SK-MEL-5 (cell line): ENCODE measurements at places on chromosomes 4 and X.

- DNase-seq = no peak
Measured at GRCh38 chrX:108359806-108360602, 78.2 kb downstream of the COL4A6 start.

DNA sequence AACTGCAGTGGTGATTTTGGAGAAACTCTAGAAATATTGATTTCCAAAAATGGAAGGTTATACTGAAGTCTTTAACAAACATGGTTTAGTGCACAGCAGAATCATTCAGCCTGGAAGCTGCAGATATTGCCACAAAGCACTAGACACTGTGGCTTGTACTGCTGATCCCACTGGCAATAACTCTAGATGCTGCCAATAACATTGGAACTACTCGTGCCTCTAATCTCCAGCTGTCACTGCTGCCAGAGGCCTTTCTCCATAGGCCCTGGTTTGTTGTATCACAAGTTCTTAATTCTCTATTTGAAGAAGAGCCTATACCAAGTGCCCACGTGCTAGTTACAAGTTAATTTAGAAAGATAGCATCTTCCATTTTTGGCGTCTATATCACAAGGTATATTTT lies 19.3 kb downstream of the DMP1 start:
- no peak for DNase-seq

DNA sequence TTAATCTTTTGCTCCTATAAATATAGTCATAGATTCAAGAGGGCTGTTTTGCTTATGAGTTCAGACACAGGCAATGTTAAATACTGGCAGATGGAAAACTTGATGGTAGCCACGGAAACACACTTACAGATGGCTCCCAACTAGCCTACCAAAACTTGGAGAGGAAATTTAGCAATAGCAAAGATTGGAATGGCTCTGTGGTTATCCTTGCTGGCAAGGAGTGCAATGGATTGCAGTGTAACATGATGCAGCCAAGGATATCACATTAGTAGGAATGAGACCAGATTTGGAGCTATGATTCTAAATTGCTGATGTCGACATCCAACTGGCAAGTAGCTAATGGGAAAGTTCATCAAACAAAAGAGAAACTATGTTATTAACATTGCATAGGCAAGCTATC lies 791.0 kb upstream of the DIAPH2 start:
- no peak for DNase-seq

- no peak for DNase-seq
Measured at GRCh38 chr4:141099326-141099725, 33.9 kb downstream of the RNF150 start.

DNA sequence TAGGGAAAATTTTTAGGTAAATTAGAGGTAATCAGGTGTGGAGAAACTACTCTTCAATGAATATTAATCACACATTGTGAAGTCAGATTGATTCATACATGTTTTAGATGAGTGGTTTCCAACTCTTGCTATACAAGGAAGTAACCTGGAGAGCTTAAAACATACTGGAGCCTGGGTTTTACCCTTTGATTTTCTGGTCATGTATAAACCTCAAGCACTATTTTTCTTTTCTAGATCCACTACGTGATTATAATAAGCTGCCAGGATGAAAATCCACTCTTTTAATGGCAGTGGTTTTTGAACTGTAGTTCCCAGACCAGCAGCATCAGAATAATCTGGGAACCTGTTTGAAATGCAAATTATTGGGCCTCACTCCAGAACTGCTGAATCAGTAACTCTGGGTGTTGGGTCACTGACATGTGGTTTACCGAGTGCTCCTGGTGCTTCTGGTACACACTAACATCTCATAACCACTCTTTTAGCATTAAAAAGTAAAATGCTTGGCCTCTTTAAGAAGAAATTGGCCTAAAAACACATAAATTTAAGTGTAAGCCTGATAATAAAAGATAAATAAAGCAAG lies 63.4 kb downstream of the DCAF12L1 start:
- no peak for DNase-seq

GRCh38 chr4:1043651-1044468 lies 32.4 kb downstream of the FGFRL1 start:
- DNase-seq = peak; percentile 85

DNA sequence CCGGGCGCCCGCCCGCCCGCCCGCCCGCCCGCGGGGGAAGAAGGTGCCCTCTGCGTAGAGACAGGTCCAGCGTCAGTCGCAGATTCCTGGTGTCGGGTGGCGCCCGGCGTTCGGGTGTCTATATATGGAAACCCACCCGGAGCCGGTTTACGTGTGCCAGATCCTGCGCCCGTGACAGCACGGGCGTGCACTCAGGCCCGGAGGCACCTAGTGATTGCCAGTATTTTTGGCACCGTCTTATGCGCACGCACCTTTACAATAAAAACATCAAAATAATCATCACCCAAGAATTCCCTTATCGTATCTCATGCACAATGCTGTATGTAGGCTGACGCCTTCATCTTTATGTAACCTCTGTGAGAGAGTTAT lies 519 bp downstream of the SLC25A4 start:
- no peak for DNase-seq

DNA sequence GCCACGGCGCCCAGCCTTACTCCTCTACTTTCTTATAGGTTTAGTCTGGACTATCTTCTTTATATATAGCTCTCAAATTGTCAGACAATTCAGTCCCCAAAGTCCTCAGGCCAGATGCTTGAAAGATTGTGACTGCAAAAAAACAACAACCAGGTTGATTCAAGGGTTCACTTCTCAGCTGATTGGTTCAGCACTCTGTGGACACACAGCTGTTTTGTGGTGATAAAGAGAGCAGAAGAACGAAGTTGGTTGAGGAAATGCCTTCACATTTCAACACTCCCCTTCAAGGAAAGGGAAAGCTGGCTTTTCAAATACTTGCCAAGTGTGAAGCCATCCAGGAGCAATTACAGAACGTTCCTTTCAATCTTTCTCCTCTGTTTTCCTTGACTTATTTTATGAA lies 166.8 kb downstream of the SHROOM3 start:
- no peak for DNase-seq

DNA sequence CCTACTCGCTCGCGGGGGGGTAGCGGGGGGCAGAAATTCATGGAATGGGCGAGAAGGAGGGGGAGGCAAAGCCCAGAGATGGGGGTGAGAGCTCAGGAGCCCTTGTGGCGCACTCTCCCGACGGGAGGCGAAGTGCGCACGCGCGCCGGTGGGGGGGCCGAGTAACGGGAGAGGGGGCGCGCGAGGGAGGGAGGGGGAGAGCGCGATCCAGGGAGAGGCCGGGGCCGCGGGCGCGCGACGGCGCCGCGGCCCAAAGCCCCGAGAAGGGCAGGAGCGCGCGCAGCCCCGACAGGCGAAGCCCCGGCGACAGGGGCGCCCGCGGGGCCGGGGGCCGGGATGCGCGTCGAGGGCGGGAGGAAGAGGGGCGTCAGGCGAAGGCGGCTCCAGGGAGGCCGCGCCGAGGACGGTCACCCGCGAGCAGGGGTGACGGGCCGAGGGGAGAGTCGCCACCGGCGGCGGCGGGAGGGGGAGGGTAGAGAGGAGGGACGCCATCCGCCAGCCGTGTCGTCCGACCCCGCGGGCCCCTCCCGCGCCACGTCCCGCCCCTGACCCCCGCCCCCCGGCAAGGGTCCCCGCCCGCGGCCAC lies 421 bp downstream of the MECP2 start:
- peak; percentile 84 for DNase-seq

GRCh38 chr4:149029056-149029651 lies 586.9 kb upstream of the NR3C2 start:
- no peak for DNase-seq

GRCh38 chr4:130336585-130337217 lies 1240.7 kb downstream of the C4orf33 start:
- no peak for DNase-seq

- peak; percentile 98 for DNase-seq
Measured at GRCh38 chr4:169397762-169398161, 127.0 kb upstream of the SH3RF1 start.

- DNase-seq = no peak
Measured at GRCh38 chrX:39022106-39022505, 220.8 kb downstream of the MID1IP1 start.

DNA sequence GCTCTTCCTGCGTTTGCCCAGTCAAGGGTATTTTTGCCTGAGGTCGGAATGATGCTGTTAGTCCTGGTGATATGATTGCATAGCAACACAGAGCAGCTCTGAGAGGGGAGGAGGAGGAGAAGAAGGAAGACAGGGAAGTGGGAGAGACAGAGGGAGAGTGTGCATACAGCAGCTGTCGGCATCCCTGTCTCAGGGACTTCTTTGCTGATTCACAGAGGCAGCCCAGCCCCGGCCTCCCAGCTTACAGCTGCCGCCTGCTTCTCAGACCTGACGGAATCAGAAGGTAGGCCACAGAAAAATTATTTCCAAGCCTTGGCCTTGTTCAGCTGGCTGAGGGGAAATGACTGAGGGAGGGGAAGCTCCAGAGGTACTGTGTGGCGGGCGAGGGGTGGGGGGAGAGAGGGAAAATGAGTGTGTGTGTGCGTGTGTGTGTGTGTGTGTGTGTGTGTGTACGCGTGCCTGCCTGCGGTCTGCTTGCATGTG lies 319 bp downstream of the DRP2 start:
- no peak for DNase-seq

DNA sequence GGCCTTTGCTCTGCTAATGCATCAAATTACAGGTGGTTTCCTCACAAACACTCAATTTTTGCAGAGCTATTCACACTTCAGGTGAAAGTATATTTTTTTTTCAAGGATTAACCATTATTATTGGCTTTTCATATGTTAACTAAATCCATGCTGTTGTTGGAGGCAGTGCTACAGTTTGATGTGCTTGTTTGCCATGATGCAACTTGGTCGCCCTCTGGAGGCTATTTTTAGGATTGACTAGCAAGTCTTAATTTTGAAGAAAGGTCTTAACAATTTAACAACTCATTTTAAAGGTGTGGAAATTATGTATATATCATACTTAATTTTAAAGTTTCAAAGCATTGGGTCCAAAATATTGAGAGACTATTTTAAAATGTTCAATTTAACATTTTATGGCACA lies 168.8 kb upstream of the FAM47A start:
- peak; percentile 51 for DNase-seq

DNA sequence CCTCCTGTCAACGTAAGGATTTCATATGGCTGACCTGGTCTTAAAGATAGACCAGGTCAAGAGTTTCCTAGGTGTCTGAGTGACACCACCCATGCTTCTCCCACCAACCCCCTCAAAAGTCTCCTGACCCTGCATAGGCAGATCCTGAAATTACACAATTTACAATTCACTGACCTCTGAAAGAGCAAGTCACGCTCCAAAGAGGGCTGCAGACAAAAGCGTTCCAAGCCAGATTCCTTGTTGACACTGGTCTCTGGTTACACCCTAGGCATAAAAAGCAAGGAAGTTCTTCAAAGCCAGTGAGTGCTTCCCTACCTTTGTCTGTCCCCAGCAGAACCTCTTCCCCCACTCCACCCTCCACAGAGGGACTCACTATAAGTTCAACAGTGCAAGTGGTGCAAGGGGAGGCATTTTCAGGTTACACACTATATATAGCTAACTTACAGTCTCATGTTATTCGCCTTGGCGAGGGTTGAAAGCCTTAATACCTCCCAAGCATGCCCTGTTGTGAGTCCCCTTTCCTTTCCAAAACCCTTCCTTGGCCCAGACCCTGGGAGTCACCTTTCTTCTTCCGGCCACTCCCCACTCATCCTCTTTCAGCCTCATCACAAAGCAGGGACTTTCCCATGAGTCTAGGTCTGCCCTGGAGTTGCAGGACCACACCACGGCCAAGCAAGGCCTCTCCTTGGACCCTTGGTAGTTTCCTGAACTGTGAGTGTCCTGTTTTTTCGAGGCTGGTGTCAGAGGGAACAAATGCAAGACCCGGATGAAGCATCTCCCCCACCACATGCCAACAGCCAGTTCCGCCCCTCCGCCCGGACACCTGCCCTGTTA lies 58.0 kb upstream of the KLF3 start:
- no peak for DNase-seq

DNA sequence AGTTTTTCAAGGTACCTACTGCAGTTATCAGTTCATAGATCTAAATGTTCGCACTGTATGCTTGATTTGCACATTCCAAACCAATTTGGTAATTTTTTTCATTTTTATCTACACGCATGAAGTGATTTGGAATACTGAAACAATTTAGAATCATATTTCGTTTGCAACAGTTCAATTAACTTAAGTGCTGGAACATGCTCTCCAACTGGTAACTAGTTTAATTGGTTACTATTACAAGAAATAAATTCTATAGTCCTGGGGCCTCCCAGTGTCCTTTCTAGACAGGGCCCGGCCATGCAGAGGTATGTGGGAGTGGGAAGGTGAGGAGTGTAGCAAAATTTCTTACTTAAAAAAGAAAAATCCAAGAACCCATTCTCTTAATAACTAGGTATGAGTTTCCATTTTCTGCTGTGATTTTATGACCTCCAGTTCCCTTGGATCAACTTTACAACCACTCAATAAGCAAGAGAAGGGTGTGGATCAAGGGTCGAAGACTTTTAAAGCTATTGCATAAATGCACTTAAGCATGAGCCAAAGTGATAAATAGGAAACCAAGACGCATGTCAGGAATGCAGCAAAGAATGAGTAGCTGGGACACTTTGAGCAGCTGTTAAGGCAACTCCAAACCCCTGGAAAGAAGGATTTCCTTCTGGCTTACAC lies 106.9 kb downstream of the PPARGC1A start:
- no peak for DNase-seq

DNA sequence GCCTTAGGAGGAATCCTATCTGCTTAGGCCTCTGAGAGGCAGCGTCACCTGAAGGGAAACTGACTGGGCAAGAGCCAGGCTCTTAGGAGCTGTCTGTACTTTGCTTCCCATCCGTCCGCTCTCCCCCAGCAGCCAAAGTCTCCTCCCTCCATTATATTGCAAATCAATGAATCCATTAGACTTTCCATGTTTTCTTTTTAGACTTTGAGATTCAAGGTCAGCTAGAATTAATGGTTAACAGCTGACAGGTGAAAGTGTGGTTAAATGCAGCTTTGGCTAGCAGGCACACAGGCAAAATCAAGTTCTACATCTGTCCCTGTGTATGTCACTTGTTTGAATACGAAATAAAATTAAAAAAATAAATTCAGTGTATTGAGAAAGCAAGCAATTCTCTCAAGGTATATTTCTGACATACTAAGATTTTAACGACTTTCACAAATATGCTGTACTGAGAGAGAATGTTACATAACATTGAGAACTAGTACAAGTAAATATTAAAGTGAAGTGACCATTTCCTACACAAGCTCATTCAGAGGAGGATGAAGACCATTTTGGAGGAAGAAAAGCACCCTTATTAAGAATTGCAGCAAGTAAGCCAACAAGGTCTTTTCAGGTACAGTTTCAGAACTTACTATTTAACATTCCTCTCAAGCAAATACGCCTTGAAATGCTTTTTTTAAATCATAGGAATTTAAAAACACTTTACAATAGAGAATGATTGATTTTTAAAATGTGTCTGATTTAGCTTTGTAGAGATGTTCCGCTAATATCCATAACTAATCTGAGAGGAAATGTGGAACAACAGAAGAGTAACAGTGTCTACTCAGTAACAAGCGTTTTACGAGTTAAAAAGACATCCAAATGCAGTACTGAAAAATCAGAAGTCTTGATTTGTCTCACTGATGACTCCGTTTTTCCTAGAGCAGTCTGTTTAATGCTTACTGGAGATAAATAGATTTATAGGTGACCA lies at the start of gene F11:
Gene F11 (plus strand): TSS at position 507 of the 970 bp plus-strand sequence. CDS start 948 bp downstream, outside the sequence.
- no peak for DNase-seq

DNA sequence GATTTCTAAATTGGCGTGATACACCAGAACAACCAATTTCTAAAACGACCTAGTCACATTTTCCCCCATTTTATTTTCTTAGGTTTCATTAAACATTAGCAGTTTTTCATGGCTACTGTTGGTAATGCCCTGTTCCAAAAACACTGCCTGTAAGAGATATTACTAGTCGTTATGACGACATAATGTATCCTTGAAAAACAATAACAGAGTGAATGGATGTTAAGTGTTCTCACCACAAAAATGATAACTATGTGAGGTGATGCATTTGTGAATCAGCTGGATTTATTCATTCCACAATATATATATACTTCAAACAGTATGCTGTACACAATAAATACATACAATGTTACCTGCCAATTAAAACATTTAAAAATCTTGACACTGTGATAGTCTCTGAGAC lies 1147.6 kb upstream of the PCDH10 start:
- no peak for DNase-seq
